Stimulated activated CD4-positive, alpha-beta T cell treated with anti-CD3 and anti-CD28 coated beads, Interleukin-12 subunit alpha, Interleukin-12 subunit beta, amount 100 ng/mL, for 48 hours (primary cell): ENCODE measurements at places on chromosomes 16 and 17.

DNA sequence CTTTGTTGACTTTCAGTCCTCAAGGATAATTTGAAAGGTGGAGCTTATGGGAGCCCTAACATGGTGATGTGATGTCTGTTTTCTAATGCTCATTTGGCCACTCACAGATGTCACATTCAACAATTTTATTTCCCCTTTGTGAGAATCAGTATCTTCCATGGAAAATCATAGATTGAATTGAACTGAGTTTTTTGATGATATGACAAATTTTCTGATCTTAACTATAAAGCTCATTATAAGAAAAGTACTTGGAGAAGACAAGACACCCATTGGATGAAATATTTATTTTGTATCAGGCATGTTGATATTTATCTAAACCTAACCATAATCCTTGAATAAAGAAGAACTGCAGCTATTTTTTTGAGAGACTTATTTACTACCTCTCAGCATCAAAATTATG lies 824.6 kb upstream of the GOT2 start:
- no peak for DNase-seq

DNA sequence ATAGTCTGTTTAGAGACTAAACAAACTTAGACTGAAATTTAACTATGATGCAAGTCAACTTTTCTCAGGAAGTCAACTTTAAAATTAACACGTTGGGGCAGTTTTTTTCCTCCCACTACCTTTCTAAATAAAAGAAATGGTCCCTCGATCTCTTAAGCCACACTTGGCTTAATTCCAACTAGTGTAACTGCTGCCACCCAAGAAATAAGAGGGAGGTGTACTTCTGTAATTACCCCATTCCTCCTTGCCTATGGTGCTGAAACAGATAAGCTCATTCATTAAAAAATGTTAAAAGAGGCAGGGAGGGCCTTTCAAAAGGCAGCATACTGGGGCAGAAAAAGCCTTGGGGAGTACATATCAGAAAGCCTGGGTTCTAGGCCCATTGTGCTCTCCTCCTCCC lies 59.8 kb downstream of the NCOR1 start:
- no peak for DNase-seq

- no peak for DNase-seq
Measured at GRCh38 chr17:77092025-77092424, 48.7 kb upstream of the SEC14L1 start.

GRCh38 chr17:54718286-54718685 lies 182.4 kb upstream of the TOM1L1 start:
- no peak for DNase-seq

DNA sequence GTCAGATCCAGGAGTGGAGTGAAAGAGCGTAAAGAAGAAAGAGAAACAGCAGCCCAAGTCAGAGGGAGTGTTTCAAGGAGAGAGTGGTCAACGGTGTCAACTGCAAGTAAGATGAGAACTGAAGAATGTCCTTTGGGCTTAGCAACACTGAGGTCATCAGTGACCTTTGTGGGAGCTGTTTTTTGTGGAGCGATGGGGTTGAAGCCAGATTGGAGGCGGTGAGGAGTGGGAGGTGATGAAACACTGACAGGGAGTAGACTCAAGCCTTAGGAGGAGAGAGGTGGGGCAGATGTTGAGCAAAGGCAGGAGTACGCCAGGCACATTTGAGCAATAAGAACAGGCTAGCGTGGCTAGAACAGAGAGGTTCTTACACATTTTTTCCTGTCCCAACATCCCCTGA lies 103.7 kb upstream of the GNAO1 start:
- DNase-seq, result no peak

DNA sequence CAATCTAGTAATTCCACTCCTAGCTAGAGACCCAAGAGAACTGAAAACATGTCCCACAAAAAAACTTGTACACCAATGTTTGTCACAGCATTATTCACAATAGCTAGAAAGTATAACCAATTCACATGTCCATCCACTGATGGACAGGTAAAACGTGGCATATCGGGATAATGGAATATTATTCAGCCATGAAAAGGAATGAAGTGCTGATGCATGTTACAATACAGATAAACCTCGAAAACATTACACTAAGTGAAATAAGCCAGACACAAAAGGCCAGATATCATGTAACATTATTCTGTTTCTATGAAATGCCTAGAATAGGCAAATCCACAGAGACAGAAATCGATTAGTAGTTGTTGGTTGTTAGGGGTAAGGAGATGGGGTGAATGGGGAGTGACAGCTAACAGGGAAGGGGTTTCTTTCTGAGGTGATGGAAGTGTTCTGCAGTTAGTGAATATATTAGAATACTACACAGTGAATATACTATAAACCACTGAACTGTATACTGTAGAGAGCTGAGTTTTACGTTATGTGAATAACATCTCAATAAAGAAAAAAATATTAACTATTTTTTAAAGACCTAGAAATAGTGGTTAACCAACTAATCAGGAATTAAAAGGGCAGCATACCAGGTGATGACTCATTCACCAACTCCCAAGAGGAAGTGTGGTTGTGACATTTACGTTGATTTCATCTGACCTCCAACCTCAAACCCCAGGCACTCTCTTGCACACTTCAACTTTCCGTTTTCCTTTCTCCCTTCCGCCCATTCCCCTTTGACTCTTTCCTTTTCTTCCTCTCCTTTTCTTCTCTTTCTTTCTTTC lies 48.6 kb downstream of the GAS7 start:
- no peak for DNase-seq

GRCh38 chr17:32555611-32556310 lies 69.0 kb downstream of the CDK5R1 start:
- no peak for DNase-seq

DNA sequence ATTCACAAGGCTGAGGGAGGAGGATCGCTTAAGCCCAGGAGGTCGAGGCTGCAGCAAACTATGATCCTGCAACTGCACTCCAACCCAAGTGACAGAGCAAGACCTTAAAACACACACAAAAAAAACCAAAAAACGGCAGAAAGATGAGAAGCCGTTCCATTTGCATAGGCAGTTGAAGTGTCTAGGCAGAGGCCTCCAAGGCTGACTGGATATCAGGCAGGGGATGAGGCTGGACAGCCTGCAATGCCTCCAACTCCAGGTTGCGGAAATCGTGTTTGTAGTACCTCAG lies 2.0 kb upstream of the FBXL19 start:
- no peak for DNase-seq

DNA sequence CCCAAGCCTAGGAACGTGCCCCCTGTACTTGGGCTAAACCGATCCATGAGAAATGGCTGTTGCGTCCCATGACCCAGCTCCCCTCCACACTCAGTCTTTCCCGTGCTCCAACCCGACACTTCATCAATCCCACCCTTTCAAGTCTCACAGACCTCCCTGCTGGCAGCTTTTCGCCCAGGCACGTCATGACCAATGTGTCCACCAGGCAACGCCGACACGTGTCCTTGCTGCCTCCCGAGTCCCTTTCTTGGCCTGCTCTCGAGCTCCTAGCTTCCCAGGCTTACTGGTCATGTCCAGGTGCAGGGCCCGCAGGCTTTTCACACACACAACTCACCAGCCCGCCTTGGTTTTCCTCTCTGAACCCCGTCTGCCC lies 12.2 kb downstream of the MNT start:
- DNase-seq, result no peak

DNA sequence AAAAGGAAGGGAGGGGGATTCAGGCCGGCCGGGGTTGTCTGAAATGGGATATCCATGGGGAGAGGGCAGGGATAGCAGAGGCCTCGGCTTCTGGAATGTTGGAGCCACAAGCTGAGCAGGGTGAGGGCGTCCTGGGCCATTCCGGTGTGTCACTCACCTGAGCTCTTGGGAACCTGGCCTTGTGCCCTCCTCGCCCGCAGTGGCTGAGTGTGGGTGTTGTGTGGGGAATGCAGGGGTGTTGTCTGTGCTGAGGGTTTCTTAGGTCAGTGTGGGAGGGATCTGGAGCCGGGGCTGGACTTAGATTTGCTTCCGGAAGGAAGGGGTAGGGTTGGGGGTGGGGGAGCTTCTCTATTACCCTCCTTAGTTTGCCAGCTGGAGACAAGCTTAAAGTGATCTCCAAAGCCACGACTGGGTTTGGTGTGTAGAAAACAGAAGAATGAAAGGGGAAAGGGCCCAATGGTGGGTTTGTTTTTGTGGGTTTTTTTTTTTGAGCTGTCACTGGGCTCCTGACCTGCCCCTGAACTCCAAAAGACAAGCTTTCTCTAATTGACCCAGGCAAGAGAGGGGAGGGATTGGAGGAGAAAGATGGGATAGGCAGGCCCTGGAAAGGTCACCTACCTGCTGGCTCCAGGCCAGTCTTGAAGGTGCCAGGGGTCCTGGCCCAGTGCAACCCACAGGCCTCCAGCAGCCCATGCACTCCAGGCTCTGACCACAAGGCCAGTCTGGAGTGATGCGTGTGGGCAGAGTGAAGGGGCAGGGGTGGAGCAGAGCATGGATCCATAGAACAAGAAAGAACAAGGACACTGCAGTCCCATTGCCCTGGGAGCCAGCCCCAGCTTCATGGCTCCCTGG lies at the start of gene SULT1A2:
SULT1A2 (minus strand) TSS at position 211 of the 852 bp plus-strand sequence. CDS start 1,120 bp downstream, outside the sequence.
- DNase-seq, result no peak

DNA sequence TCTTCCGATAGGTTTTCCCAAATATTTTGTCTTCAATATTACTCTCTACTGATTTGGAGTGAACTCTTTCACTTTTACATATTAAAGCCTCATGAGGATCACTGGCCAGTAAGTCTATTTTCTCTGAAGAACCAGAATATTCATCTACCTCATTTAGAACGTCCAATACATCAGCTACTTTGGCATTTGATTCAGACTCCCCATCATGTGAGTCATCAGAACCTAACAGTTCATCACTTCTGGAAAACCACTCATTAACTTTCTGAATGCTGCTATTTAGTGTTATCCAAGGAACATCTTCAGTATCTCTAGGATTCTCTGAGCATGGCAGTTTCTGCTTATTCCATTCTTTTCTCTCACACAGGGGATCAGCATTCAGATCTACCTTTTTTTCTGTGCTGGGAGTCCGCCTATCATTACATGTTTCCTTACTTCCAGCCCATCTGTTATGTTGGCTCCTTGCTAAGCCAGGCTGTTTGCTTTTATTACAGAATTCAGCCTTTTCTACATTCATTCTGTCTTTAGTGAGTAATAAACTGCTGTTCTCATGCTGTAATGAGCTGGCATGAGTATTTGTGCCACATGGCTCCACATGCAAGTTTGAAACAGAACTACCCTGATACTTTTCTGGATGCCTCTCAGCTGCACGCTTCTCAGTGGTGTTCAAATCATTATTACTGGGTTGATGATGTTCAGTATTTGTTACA lies 30.9 kb downstream of the BRCA1 start:
- DNase-seq, result no peak

DNA sequence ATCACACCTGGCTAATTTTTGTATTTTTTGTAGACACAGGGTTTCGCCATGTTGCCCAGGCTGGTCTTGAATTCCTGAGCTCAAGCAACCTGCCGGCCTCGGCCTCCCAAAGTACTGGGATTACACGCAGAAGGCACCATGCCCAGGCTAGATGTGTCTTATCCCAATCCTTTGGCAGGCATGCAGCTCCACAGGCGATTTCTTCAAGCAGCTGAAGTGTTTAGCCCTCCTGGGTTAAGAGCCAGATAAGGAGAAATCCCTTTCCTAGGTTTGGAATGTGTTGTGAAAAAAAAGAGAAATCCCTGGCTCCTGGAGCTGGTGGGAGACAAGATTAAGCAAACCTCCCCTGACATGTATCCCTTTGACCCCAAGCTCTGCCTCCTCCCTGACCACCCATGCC lies 2.1 kb upstream of the NHERF1 start:
- DNase-seq, result no peak

GRCh38 chr16:84579936-84580335 lies 37.9 kb downstream of the COTL1 start:
- no peak for DNase-seq

GRCh38 chr17:7704601-7705268 lies at the start of gene EFNB3:
TSS of gene EFNB3 (plus strand) at chr17:7705202. CDS start at chr17:7705599, 397 bp downstream.
- DNase-seq, result no peak

- no peak for DNase-seq
Measured at GRCh38 chr17:49845321-49845720, 2.5 kb downstream of the TAC4 start.

- DNase-seq, result no peak
Measured at GRCh38 chr17:29911641-29912177, 18.3 kb downstream of the SSH2 start.

DNA sequence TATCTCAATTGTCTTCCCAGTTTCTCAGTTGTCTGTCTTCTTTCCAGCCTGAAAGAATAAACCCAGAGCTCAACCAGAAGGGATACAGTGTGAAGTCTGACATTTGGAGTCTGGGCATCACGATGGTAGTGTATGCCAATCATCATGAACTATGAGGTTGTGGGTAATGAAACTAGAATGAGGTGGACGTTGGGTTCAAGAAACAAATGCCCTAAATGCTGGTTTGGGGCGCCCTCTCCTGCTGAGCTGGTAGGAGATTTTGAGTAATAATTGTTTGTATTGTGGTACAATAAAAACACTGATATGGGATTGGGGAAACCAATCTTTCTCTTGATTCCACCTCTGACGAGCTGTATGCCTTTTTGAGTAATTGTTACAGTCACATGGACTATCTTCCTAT lies 110.4 kb downstream of the MAP2K6 start:
- DNase-seq, result no peak

DNA sequence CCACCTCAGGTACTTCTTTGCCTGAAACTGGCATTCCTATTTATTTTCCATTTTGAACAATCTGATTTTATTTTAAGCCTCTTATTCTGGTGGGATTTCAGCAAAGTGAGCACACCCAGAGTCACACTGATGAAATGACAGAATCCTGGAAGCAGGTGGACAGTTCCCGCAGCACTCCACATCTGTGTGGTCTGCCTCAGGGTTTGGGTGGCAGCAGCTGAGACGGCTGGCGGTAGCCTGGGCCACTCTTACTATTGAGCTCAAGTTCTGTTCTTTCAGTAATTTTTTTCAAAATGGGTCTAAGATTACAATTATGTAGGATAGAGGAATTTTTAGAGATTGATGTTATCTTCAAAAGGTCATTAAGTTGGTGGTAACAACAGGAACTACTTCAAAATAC lies 32.5 kb upstream of the ENDOV start:
- no peak for DNase-seq

GRCh38 chr16:83797013-83797412 lies 10.8 kb upstream of the HSBP1 start:
- DNase-seq, result no peak

DNA sequence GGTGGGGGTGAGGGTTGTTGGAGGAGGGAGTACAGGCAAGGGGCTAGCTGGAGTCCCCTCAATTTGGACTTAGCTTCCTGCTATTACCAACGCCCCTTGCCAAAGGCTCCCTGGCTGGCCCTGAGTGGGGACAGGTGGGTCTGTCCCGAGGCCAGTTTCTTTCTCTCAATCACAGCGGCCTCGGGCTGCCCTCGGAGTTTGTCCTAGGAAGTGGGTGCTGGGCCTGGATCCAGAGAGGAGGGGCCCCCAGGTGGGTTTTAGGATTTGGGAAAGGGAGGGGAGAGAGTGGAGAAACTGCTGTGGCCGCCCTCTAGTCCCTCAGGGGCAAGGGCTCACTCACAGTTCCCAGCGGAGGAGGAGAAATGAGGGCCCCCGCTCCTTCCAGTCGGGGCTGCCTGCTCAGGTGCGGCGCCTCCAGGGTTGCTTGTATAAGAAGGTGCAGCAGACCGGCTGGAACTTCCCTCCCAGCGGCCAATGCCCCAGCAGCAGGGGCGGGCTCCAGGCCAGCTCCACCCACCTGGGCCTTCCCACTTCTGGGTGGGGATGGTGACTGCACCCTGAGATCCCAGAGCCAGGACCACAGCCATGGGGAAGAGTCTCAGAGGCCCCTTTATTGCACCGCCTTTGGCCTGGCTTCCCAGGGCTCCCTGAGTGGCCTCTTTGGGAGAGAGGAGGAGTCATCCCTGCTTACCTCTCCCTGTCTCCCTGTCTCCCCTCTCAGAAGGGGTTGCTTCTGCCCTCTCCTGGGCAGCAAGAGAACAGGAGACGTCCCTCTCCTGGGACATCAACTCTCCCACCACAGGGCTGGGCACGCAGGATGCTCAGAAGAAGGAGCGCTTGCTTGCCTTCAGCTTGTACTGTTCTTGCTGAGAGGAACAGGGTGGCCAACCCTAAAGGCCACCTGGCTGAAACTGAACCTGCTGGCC lies 112.0 kb upstream of the SMURF2 start:
- no peak for DNase-seq
